Activated T-helper 17 cell treated with anti-CD3 and anti-CD28 coated beads, Interleukin-2, amount 50 U/mL, for 72 hours (primary cell): ENCODE measurements at places on chromosomes 12 and 14. TPM values are rescaled to one million over a fixed set of nuclear protein-coding genes. Genes with fewer than 3 reads are reported as not detected.

DICER1 gene
- total RNA-seq = 48.1 TPM

ERBB3 gene
- total RNA-seq = 0.64 TPM

DNA sequence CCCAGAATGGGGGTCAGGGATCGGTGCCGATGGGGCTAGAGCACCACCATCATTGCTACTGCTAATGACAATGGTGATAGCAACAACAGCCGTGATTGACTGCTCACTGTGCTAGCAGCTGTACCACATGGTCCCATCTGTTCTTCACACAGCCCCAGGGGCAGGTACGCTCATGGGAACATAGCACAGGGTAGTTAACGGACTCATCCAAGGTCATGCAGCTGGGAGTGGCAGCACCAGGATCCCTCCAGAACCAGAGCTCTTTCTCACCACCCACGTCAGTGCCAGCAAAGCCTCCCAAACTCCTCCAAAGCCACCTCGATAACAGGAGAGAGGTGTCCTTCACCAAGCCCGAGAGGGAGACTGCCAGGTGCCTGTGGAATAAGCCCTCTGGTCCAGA is 11.2 kb upstream of the DYNC1H1 start:
- ATAC-seq = no peak

- no peak for ATAC-seq
Observed at GRCh38 chr12:20494851-20495250, 126.5 kb downstream of the PDE3A start.

DNA sequence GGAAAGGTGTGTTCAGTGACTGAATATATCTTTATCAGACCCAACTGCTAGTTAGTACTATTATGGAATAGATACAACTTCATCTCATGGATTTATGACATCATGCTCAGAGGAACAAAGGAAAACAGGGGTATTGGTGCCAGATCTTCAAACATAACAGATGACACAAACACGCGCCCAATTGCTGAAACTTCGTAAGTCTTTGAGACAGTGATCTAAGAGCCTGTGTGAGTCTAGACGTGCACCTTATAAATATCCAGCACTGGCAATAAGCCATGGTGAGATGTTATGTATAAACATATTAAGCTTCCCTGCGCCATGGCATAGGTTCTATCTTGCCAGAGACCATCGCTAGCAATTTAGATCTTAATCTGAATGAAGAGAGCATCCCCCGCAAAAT is 42.2 kb upstream of the NR2C1 start:
- no peak for ATAC-seq

GRCh38 chr12:122965851-122966742 is at the start of gene ABCB9:
Gene ABCB9 (minus strand): TSS chr12:122966463. CDS start chr12:122960235, 6,228 bp downstream.
- peak; percentile 99 for ATAC-seq

GRCh38 chr14:76500011-76500410 is 124.1 kb downstream of the ESRRB start:
- no peak for ATAC-seq
